ENCODE measurements at places on chromosomes 12 and 14.

GRCh38 chr14:93033084-93033982, 82.4 kb downstream of the ITPK1 start:
- DNase-seq, result no peak

GRCh38 chr14:104436047-104436591, 143.4 kb upstream of the C14orf180 start:
- DNase-seq, result no peak

DNA sequence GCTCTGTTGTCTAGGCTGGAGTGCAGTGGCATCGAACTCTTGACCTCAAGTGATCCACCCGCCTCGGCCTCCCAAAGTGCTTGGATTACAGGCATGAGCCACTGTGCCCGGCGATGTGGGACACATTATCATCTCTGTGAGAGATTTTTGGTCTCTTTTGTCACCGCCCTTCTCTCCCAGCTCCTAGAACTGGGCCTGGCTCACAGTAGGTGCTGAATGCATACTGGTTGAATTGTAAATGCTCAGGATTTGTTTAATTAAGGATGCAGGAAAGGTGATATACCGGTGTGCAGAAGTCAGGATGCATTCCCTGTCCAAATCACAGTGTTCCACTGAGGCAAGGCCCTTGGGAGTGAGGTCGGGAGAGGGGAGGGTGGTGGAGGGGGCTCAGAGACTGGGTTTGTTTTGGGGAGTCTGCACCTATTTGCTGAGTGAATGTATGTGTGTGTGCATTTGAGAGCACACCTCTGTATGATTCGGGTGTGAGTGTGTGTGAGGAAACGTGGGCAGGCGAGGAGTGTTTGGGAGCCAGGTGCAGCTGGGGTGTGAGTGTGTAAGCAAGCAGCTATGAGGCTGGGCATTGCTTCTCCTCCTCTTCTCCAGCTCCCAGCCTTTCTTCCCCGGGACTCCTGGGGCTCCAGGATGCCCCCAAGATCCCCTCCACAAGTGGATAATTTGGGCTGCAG, 1.0 kb upstream of the KRT18 start:
- DNase-seq, result no peak

DNA sequence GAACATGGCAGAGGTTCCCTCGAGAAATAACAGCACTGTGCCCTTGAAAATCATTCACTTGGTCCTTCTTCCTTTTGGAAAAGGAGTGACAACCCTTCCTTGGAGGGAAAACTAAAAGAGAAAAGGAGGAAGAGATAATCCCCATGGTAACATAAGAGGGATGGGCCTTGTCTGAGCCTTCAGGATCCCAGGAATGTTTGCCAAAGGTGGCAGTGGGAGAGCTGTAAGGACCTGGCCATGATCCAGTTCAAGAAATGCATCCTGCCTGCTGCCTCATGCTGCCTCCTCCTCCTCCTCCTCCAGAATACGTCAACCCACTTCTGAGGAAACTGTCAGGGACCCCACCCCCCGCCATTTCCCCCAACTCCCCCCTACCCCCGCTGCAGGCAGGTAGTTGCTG, 118.8 kb downstream of the KCNK10 start:
- no peak for DNase-seq

DNA sequence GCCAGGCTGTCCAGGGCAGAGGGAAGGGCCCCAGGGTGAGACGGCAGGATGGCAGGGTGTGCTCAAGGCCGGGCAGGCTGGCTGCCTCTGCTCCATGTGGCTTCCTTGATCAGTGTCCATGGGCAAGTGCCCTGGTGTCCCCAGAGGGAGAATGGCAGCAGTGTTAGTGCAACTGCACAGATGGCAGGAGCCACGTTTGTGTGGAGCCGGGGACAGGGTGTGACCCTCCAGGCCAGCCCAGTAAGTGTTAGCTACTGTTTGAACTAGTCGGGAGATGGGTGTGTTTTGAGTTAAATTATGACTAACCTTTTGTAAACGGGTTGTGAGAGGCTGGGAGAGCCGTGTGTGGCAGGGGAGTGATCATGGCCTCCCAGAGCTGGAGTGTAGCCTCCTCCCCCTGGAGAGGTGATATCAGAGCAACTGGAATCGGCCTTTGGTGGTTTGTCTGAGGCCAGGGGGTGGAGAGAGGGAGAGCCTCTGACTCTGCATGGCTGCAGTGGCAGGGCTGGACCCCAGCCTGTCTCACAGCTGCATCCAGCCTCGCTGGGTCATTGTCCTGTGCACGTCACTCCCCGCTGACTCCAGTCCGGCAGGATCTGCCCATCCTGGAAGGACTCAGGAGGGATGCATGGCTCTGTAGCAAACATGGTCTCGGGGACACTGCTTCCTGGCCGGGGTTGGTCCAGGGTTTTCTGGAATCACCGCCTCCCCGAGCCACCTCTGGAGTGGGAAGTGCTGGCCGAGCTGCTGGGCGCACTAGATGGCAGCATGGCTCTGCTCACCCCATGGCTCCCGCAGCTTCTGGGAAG, 27.8 kb downstream of the AACS start:
- no peak for DNase-seq

- DNase-seq, result no peak
Observed at GRCh38 chr14:81342850-81343580, 57.1 kb downstream of the STON2 start.

- DNase-seq, result no peak
Observed at GRCh38 chr14:34362641-34363251, 99.3 kb downstream of the SPTSSA start.

GRCh38 chr14:74155749-74156148, 71.0 kb downstream of the LIN52 start:
- DNase-seq, result no peak

DNA sequence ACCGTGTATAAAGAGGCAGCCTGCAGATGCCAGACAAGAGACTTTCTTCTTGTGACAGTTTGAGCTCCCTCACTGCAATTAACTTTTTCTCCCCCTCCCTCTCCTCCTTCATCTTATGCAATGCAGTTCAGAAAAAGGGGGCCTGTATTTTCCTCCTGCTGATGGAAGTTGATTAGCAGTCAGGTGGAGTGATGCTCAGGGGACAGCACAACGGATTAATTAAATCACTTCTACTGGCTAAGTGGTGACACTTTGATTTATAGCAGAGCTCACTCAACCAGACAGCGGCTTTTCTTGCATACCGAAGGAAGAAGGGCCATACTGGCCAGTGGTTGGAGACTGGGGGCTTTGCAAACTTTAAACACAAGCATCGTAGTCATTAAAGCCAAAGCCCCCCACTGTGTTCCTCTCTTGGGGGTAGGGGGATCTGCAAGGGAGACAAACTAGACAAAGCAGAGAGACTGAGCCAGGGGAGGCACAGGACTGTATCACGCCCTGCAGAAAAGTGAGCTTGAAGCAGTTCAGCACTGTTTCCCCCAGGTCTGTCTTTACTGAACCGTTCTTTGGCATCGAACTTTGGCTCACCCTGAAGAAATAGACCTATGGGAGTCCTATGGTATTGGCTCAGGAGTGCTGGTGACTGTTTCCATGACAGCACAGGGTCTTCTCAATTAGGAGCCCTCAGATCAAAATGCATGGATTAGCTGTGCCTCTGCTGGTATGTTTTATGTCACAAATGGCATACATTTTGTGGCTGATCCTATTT, 47.7 kb downstream of the SPRING1 start:
- no peak for DNase-seq

DNA sequence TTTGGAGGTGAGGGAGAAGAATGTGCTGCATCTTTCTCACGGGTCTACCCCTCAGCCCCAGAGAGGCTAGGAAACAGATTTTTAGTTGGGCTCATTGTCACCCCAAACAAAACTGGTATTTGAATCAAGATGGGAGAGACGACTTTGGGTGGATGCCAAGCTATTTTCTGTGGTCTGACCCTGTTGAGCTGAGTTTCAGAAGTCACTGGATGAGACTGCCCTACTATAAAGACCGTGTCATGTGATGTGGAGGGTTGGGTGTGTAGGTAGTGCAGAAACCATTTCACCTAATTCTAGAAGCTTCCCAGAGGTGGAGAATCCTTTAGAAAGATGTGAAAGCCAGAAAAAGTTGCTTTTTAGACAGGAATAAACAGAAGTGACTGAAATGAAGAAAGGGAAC, 60.2 kb downstream of the IFT43 start:
- no peak for DNase-seq

DNA sequence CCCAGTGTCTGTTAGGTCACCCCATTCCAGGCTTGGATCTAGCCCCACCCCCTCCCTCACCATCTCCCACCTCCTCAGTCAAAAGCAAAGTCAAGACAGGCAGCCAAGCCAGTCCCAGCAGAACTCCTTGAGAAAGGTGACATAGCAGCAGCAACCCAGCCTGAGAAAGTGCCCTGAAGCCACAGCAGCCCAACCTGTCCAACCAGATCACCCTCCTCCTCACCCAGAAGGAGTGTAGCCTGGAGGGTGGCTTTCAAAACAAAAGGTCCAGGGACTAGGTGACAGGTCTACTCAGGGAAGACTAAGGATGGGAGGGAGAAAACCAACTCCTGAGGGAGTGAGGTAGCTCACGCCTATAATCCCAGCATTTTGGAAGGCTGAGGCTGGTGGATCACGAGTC, 5.2 kb downstream of the RAB15 start:
- DNase-seq, result no peak

Measured in effector CD4-positive, alpha-beta T cell (primary cell).